Activated T-cell treated with anti-CD3 and anti-CD28 coated beads for 24 hours (primary cell): ENCODE measurements at places on chromosomes 11 and 22.

DNA sequence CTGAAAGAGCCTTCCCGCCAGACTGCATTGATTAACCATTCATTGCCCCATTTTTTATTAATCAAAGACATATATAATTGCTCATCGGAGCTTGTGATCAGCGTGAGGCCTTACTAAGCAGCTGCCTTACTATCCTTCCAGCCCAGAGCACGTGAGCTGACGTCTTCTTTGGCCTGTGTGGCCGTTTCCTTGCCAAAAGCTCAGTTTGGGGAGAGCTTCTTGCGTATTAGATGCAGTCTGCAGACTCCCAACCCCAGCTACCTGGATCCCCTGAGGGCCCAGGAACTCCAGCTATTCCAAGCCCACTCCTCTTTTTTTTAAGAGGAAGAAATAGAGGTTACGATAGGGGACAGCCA, 784 bp upstream of the SLC43A3 start:
- no peak for DNase-seq

DNA sequence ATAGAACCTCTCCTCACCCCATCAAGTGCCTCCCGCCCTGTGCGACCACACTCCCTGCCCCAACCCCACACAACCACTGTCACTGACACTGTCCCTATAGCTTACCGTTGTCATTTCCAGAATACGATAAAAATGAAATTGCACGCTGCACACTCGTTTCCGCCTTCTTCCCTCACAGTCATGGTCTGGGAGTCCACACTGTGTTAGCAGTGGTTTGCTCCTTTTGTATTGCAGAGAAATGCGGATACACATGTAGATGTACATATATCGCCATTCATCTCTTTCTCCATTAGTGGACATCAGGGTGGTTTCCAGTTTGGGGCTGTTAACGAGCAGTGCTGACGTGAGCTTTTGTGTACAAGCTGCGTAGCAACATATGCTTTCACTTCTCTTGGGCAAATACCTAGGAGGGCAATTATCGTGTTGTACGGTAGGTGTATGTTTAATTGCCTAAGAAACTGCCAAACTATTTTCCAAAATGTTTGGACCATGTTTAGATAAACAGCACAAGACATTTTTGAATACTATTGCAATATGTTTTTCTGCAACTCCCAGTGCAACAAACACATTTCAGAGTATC, 59.2 kb upstream of the CD5 start:
- no peak for DNase-seq

- no peak for DNase-seq
Measured at GRCh38 chr11:6025056-6025455, 5.5 kb downstream of the OR56A1 start.

GRCh38 chr11:36026315-36026968, 82.6 kb downstream of the LDLRAD3 start:
- DNase-seq: no peak

GRCh38 chr11:40204228-40204627, 1255.2 kb downstream of the LRRC4C start:
- no peak for DNase-seq
